Activated CD4-positive, alpha-beta T cell treated with anti-CD3 and anti-CD28 coated beads, Interleukin-2, amount 10 ng/mL, durations not matched to agents 7 days and 5 days (primary cell): ENCODE measurements at places on chromosomes 11 and 22. TPM values are rescaled to one million over a fixed set of nuclear protein-coding genes. Genes with fewer than 3 reads are reported as not detected.

The SMCO4 gene
- 41.9 TPM for total RNA-seq

The UCP3 gene
- 2.5 TPM for total RNA-seq

The A4GALT gene
- total RNA-seq: 0.35 TPM

DNA sequence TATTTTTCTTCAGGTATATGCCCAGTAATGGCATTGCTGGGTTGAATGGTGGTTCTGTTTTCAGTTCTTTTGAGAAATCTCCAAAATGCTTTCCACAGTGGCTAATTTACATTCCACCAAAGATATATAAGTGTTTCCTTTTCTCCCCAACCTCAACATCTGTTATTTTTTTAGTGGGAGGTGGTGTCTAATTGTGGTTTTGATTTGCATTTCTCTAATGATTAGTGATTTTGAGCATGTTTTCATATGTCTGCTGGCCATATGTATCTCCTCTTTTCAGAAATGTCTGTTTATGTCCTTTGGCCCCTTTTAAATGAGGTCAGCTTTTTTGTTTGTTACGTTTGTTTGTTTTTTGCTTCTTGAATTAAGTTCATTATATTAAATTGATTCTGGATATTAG is 760.2 kb downstream of the KCNA4 start:
- no peaks in the 10 kb centered on the region for H3K27me3 ChIP-seq
- no peak for DNase-seq
- H3K4me1 ChIP-seq: no peaks in the 10 kb centered on the region
- H3K36me3 ChIP-seq: no peaks in the 10 kb centered on the region
- H3K27ac ChIP-seq: no peak overlapping the region
- no peak overlapping the region for H3K4me3 ChIP-seq

GRCh38 chr11:71504531-71504930 is 22.5 kb upstream of the KRTAP5-7 start:
- H3K27me3 ChIP-seq: no peaks in the 10 kb centered on the region
- peaks cover 40% of the 10 kb centered on the region for H3K36me3 ChIP-seq
- no peak overlapping the region for H3K27ac ChIP-seq
- no peak overlapping the region for H3K4me3 ChIP-seq
- no peaks in the 10 kb centered on the region for H3K4me1 ChIP-seq

DNA sequence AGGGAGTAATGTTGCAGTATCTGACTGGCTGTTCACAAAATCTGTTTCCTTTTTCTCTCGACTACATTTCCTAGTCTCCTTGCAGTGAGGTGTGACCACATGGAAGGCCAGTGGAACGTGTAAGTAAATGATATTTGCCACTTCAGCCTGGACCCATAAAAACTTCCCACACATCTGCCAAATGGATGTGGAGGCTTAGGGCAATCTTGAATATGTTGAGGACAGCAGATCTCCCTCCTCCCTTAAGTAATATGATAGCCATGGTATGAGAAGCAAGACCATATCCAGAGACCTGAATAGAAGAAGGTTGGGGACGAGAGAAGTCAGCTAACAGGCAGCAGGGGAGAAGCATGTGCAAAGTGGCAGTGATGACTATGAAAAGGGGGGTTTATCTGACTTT is 33.0 kb upstream of the C11orf87 start:
- no peak overlapping the region for H3K27ac ChIP-seq
- H3K4me3 ChIP-seq: no peak overlapping the region
- H3K27me3 ChIP-seq: no peaks in the 10 kb centered on the region

DNA sequence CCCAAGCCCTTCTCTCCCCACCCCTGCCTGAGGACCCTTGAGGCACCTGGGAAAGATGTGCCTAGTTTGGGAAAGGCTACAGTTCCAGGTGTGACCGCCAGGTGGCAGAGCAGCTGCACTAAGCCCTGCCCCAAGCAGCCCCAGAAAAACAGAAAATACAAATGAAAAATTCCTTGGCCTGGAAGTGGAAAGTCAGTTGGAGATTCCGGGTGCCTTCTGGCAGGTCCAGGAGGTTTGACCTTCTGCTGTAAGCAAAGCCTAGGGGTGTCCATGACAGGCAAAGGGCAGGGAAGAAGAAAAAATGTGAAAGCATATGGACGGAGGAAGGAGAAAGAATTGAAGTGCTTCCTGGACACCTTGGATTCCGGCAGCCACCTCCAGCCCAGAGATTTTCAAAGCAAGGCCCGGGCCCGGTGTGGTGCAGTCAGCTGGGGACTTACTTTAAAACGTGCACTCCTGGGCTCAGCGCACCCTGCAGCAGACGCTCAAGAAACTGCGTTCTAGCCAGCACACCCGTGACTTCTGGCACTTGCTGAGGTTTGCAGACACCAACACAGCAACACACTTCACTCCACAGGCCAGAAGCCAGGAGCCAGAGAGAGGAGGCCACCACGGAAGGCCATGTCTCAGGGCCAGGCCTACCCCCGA is 37.3 kb upstream of the SLC22A12 start:
- H3K36me3 ChIP-seq: no peaks in the 10 kb centered on the region
- H3K27me3 ChIP-seq: peaks cover 6% of the 10 kb centered on the region
- no peaks in the 10 kb centered on the region for H3K4me1 ChIP-seq
- no peak overlapping the region for H3K27ac ChIP-seq
- H3K4me3 ChIP-seq: no peak overlapping the region

DNA sequence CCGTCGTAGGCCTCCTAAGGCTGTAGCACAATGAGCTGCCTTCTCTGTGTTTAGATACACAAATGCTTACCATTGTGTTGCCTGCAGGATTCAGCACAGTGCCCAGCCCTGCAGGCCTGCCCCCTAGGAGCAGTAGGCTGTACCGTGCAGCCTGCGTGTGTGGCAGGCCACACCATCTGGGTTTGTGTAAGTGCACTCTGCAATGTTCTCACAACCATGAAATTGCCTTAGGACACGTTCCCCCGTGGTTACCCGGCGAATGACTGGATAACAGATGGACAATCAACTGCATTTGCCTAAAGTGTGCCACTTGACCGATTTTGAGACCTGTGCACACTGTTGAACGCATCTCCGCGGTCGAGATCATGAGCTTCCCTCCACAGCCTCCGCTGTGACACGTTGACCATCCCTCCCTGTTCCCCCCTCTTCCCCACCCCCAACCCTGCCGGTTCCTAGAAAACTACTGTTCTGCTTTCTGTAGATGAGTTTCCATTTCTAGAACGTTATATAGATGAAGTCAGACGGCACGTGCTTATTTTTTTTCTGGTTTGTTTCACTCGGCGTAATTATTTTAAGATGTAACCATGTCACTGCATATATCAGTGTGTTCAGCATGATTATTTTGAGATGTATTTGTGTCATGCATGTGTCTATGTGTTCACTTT is 22.2 kb upstream of the CTSD start:
- no peak for DNase-seq
- H3K4me1 ChIP-seq: no peaks in the 10 kb centered on the region
- H3K4me3 ChIP-seq: no peak overlapping the region
- no peak overlapping the region for H3K27ac ChIP-seq
